Heart right ventricle (tissue), 16 donors: ENCODE measurements at places on chromosomes 5 and 9.

DNA sequence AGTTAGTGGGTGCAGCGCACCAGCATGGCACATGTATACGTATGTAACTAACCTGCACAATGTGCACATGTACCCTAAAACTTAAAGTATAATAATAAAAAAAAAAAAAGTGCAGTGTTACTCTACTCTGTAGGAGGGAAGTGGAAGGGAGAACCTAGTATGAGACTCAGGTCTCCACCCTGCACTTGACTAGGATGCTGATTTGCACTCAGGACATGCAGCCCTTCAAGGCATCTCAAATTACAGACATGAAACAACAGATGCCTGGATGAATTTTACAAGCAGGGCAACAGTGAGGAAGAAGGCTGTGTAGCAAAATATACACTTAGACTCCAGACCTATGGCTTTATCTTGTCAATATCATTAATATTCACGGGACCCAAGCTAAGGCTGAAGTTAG lies 16.5 kb downstream of the TRIM32 start:
- no peaks in the 10 kb centered on the region for H3K4me1 ChIP-seq
- no peaks in the 10 kb centered on the region for H3K27me3 ChIP-seq
- H3K36me3 ChIP-seq: peaks cover 19% of the 10 kb centered on the region

DNA sequence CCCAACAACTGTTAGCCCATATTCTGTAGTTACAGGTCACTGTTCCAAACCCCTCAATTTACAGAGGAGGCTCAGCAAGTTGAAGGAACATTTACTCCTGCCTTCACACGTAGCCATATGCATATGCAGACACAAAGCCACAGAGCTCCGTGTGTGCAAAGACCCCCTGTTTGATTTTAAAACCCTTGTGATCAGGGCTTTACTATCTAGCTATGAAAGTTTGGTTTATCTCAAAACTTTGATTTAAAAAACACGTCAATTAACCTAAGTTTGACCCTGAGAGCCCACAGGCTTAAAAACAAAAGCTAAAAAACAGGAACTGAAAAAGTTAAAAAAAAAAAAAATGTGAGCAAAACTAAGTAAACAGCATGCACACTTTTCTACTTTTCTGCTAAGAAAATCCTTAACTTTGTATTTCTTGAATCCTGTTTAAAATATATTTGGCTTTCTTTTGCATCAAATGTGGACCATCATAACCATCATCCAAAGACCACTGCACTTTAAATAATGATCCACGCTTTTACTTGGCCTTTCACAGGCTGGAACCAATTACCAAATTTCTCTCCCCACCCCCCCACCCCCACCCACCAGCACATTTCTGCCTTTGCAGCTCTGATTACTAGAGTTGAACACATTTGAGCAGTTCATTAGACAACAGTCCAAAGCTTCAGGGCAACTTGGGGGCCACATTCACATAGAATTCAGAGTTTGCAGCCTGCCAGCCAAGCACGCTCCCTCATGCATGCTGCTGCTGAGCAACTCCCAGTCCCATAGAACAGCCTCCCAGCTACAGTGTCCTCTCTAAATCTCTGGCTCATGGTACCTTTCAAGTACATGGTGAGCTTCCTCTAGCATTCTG lies 128.8 kb upstream of the MAP3K1 start:
- H3K27me3 ChIP-seq: no peaks in the 10 kb centered on the region
- H3K4me1 ChIP-seq: no peaks in the 10 kb centered on the region
- no peaks in the 10 kb centered on the region for H3K36me3 ChIP-seq
- no peak overlapping the region for H3K27ac ChIP-seq

DNA sequence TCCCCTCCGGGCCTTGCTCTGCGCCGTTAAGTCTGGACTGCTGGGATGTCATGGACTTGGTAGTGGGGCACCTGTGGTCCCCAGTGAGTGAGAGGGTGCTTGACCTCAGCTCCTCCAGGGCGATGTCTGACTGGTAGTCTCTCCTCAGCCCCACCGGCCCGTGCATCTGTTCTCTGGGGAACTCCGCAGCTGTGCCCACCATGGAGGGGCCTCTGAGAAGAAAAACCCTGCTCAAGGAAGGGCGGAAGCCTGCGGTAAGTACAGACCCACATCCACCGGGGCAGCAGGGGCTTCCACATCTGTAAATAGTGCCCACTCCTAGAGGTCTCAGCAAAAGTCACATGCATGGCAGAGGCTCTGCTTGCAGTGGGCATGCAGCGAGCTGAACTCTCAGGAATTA lies 52.6 kb upstream of the GARNL3 start:
- H3K4me3 ChIP-seq: no peak overlapping the region
- H3K27ac ChIP-seq: no peak overlapping the region
- DNase-seq: no peak
- no peaks in the 10 kb centered on the region for H3K36me3 ChIP-seq
- no peaks in the 10 kb centered on the region for H3K4me1 ChIP-seq

GRCh38 chr5:159156426-159157238 lies 52.7 kb downstream of the RNF145 start:
- H3K36me3 ChIP-seq: no peaks in the 10 kb centered on the region
- H3K4me3 ChIP-seq: no peak overlapping the region
- no peaks in the 10 kb centered on the region for H3K27me3 ChIP-seq
- no peak overlapping the region for H3K27ac ChIP-seq
- DNase-seq: peak; percentile 61

- no peaks in the 10 kb centered on the region for H3K4me1 ChIP-seq
- no peak overlapping the region for H3K27ac ChIP-seq
- no peaks in the 10 kb centered on the region for H3K27me3 ChIP-seq
- DNase-seq: no peak
- H3K4me3 ChIP-seq: no peak overlapping the region
- H3K36me3 ChIP-seq: peaks cover 4% of the 10 kb centered on the region
These were observed 62.1 kb downstream of the ARSB start for GRCh38 chr5:78922879-78923621.

DNA sequence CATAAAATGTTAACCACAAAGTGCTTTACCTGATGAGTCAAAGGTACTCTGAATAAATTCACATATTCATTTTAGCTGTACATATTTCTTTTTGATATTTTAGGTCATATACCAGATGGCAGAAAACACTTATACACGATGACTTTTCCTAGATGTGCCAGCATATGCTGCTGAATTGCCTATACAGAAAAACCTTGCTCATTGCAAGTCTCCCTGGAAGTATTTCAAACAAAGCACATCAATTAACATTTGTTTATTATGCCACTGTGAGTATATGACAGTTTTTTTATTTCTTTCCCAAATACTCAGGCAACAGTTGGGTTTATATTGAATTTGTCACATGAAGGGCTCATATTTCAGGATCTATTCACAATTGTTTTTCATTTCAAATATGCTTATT lies 180.8 kb downstream of the TMEM232 start:
- H3K4me1 ChIP-seq: no peaks in the 10 kb centered on the region
- H3K4me3 ChIP-seq: no peak overlapping the region
- no peak for DNase-seq
- H3K27ac ChIP-seq: no peak overlapping the region
- no peaks in the 10 kb centered on the region for H3K27me3 ChIP-seq
- no peaks in the 10 kb centered on the region for H3K36me3 ChIP-seq

- peaks cover 5% of the 10 kb centered on the region for H3K4me1 ChIP-seq
- DNase-seq: no peak
- H3K27ac ChIP-seq: no peak overlapping the region
- no peaks in the 10 kb centered on the region for H3K27me3 ChIP-seq
- no peak overlapping the region for H3K4me3 ChIP-seq
These were observed 272.7 kb downstream of the TLE1 start for GRCh38 chr9:81416476-81417298.
